ENCODE measurements at places on chromosomes 5 and 9.

GRCh38 chr5:80141147-80141671, 106.1 kb downstream of the THBS4 start:
- no peak for ATAC-seq

- no peak for ATAC-seq
Measured at GRCh38 chr5:134523543-134524271, 1.8 kb upstream of the JADE2 start.

- ATAC-seq = no peak
Measured at GRCh38 chr9:76025286-76025685, 134.8 kb downstream of the PCSK5 start.

- ATAC-seq = no peak
Measured at GRCh38 chr5:4387290-4387689, 752.8 kb upstream of the ADAMTS16 start.

DNA sequence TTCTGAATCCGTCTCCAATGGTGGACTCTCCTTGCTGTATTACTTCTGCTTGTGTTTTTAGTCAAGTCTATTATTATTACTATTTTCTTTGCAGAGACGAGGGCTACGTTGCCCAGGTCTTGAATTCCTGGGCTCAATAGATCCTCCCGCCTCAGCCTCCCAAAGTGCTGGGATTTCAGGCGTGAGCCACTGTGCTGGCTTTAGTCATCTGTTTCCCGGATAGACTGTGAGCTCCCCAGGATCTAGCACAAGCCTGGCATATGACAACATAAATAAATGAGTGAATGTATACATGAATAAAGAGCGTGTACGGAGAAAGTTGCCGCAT, 439 bp upstream of the DDX46 start:
- no peak for ATAC-seq

GRCh38 chr5:134846641-134846960, 833 bp downstream of the C5orf24 start:
- ATAC-seq = peak; percentile 5

DNA sequence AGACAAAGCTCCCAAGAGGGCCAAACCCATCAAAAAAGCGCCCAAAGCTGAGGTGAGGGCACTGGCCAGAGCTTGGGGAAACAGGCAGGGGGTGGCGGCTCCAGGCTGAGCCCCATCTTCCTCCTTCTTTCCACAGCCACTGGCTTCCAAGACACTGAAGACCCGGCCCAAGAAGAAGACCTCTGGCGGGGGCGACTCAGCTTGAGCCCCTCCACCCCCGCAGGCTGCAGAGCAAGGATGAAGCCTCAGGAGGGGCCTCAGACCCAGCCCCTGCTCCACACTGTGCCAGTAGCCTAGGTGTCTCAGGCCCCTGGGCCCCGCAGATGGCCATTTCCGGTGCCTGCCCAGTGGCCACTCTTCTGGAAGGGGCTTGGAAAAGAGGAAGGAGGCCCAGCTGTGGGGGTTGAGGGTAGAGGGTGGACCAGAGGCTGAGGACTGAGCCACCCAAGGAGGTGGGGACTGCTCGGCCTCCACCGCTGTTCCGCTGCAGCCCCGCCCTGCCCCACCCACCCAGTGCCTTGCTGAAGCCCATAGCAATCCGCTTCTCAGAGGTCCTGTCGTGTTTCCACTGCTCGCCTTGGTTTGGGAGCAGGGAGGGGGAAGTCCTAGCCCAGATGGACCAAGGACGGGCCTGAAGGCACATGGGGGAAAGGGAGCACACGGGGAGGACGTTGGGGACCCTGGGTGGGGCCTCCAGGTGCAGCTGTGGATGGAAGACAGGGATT, 6.9 kb downstream of the REEP2 start:
- ATAC-seq = no peak

DNA sequence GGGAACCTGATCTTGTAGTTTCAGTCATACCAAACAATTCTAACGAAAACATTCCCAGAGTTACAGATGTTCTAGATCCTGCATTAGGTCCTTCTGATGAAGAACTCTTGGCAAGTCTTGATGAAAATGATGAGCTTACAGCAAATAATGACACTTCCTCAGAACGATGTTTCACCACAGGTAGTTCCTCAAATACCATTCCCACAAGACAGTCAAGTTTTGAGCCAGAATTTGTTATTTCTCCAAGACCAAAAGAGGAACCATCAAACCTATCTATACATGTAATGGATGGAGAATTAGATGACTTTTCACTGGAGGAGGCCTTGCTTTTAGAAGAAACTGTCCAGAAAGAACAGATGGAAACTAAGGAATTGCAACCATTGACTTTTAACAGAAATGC, 21.0 kb downstream of the RMI1 start:
- ATAC-seq = no peak

DNA sequence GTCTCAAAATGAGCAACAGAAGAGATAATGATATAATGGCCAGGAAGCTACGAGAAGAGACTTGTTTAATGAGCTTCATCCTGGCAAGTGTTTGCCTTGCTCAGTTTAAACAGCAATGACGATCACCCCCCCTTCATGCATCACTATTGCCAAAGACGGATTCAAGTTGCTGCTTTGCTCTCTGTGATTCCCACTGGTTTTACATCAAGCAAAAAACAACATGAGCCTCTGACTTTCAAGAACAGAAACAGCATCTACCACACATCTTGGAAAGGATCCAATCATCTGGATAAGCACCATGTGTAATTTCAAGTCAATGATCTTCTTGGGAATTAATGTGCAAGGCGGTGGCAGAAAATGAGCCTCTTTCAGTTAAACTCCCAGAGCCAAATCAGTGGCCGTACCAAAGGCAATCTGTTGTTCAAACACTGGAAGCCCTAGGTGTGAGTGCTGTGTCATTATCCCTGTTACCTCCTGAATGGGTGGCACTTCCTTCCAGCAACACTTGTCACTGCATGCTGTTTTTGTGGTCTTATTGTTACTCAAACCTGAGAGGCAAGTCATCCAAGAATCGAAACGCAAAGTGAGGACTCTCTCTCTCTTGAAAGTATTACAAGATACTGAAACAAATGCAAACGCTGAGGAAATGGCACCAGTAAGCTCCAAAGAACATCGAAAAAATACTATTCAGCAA, 72.8 kb downstream of the MED27 start:
- ATAC-seq = peak; percentile 92

DNA sequence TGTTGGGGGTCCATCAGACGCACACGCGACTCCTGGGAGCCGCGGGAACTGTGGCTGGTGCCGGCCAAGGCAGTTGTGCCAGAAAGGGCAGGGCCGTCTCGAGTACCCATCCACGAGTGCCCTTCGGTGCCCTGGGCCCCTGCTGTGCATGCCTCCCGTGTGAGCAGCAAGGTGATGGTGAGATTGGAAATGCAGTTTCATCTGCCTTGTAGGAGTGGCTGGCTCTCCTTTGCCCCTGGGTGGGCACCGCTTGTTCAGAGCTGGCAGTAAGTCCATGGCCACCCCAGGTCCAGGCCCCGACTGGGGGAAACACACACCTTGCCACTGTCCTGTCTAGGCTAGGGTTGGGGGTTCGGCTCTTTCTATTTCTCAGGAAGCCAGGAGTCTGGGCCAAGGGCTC, 5.7 kb downstream of the NKD2 start:
- ATAC-seq = no peak

- no peak for ATAC-seq
Measured at GRCh38 chr5:168186289-168187074, 105.0 kb upstream of the WWC1 start.

DNA sequence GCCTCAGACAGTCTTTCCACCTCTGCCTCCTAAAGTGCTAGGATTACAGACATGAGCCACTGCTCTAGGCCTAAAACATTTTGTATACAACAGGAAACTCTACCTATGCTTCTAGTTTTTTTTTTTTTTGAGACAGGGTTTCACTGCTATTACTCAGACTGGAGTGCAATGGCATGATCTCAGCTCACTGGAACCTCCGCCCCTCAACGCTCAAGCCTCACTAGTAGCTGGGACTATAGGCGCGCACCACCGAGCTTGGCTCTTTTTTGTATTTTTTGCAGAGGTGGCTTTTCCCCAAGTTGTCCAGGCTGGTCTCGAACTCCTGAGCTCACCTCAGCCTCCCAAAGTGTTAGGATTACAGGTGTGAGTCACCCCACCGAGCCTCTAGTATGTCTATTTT, 5.4 kb downstream of the HSPA9 start:
- ATAC-seq = peak; percentile 22

- ATAC-seq = no peak
Measured at GRCh38 chr9:91062281-91062680, 260.7 kb downstream of the SYK start.

DNA sequence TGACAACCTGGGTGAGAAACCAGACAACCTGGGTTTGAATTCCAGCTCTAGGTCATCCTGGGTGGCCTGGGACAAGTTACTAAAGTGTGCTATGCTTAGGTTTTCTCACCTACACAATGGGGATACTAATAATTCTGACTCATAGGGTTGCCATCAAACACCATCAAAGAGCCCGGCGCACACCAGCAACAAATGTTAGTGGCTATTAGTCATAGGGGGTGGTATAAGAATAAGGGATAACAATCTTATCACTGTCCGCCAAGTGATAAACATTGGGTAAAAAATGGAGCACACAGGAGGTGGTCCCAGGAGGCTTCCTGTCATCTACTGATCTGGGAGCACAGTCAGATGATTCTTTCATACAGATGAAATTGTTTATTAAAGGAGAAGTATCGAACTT, 61.4 kb upstream of the AFAP1L1 start:
- no peak for ATAC-seq

- no peak for ATAC-seq
Measured at GRCh38 chr9:127825319-127826051, 22.8 kb downstream of the FPGS start.

DNA sequence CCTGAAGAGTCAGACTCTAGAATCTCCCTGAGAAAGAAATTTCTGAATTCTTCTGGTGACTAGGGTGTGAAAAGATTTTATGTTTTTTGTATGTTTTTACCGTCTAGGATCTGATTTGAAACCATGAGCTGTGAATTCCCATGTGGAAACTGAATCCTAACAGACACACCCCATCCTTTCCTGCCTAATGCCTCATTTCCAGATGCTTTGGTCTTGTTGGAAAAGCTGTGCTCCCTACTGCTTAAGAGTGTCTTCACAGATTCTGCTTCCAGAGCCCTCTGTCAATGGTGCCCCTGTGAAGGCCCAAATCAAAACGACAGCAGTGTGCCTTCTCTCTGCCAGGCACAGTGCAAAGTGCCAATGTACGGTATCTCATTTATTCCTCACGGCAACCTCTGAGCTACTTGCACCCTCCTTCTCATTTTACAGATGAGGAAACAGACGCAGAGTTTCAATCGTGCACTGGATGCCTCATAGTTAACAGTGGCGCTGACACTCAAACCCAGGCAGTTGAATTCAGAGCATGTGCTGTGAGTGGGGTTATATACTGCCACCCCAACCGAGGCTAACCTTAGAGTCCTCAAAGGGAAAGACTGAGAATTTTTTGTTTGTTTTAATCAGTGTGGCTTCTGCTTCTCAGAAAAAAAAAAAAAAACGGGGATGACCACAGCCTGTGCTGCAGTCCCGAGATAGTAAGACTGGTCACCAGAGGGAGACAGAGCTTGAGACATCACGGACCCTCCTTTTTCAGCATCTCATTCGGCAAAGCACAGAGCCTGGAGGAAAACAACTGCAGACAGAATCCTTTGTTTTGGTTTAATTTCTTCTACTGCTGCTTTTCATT, 188.4 kb downstream of the SNCAIP start:
- ATAC-seq = no peak

DNA sequence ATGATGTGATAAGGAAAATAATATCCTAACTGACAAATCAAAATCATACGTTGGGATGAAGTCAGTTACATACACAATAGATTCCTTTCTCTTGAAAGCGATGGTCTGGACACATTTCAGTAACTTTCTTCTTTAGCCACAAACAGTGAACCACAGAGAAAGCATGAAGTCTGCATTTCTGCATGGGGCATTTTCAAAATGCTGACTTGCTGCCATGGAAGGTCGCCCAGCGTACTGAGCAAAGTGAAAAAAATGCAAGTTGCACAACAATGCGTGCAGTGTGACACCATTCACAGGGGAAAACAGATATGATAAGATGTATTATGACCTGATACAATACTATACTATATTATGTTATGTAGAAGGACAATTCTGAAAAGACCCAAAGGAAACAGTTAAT, 146.3 kb downstream of the SNX18 start:
- no peak for ATAC-seq

DNA sequence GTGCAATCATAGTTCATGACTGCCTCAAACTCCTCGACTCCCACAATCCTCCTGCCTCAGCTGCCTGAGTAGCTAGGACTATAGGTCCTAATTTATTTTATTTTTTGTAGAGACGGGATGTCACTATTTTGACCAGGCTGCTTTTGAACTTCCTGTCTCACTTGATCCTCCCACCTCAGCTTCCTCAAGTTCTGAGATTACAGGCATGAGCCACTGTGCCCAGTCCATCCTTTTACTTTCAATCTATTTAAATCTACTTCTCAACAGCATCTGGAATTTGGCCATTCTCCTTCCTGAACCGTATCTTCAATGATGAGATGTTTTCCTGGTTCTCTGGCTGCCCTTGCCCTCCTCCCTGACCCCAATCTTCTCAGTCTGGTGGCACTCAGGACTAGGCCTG, 12.2 kb upstream of the GRIN1 start:
- no peak for ATAC-seq

DNA sequence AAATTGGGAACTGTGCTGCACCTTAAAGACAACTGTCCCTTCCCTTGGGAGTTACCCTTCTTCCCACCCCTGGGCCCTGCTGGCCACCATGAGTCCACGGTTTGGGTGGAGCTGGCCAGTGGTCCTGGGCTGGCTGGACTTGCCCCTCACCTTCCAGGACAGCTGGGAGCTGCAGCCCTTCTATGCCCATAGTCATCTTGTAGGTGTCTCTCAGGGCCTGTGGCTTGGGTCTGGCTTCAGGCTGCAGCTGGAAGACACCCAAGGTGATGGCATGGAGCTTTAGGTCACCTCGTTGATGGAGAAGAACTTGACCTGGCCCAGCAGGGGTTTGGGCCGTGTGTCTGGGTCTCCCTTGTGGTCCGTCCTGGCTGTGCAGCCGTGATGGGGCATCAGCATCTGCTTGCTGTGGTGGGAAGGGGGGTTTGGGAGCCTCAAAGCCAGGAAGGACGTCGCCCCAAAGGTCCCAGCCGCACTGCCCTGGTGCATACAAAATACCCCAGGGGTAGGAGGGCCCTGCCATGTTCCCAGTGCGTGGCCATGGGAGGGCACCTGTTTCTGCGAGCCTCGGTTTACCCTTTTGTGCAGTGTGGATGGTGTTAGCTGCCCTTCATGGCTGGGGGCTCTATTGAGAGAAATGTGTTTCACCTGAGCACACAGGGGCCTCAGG, 8.9 kb downstream of the WNK2 start:
- no peak for ATAC-seq

DNA sequence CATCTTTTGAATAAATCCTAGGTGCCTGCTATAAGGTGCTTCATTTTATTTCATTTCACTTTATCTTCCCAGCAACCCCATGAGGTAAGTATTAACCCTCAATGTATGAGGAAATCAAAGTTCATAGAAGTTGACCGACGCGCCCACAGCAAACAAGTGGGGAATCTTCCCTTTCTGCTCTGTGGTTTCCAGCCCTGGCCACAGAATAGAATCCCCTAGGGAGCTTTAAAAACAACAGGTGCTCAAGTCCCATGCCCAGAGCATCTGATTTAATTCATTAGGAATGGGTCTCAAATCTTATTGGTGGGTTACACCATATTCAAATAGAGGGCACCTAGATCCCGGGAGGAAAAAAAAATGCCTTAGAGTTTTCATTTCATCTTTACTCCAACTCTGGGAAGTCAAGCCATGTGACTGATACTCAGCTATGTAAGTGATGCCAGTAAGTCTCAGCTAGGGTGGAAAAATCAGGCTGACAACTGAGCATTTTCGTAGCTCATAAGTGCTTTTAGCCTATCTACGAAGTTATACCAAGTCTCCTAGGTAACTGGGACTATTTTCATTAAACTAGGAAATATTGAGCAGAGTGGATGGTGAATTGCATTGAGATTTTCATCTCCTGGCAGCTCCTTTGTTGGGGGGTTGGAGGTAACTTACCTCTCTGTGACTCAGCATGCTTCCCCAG, 353.4 kb upstream of the SLC30A5 start:
- no peak for ATAC-seq

All from activated CD4-positive, CD25-positive, alpha-beta regulatory T cell treated with anti-CD3 and anti-CD28 coated beads, Interleukin-2, amount 50 U/mL, for 24 hours (primary cell).